ENCODE measurements at places on chromosomes 4 and X. TPM values are rescaled to one million over a fixed set of nuclear protein-coding genes. Genes with fewer than 3 reads are reported as not detected.

Gene FHDC1
- total RNA-seq = 3.6 TPM

Gene XIAP
- total RNA-seq = 47.8 TPM

Gene NPY1R
- total RNA-seq = 21.1 TPM

Gene DCX
- under 0.01 TPM for total RNA-seq

Gene MAGEC2
- not detected for total RNA-seq

Gene ARHGAP6
- total RNA-seq = 3.1 TPM

Gene EVC2
- total RNA-seq = 14.7 TPM

Gene SFRP2
- not detected for total RNA-seq

Data from renal cortical epithelial cell (primary cell).